T-helper 1 cell treated with Interleukin-12 subunit alpha and Interleukin-12 subunit beta and Interleukin-4 antibody, amounts not matched to agents 30 ng/mL and 1 ng/mL, for 36 hours (primary cell): ENCODE measurements at places on chromosomes 4 and X. TPM values are rescaled to one million over a fixed set of nuclear protein-coding genes. Genes with fewer than 3 reads are reported as not detected.

Gene CLCN4
- not detected in 2 replicates for total RNA-seq

Gene RNF128
- total RNA-seq, result not detected in 2 replicates

Gene EFNB1
- total RNA-seq, result 3.7 and 4.2 TPM in 2 replicates

Gene GPR119
- total RNA-seq, result not detected in 2 replicates

Gene INTS6L
- 24.7 and 29.1 TPM in 2 replicates for total RNA-seq

Gene IL3RA
- 17.4 and 18.9 TPM in 2 replicates for total RNA-seq

Gene PPID
- 39.4 and 41.6 TPM in 2 replicates for total RNA-seq

Gene XAGE1A
- total RNA-seq, result not detected in 2 replicates
